ENCODE measurements at places on chromosomes 5 and 9.

GRCh38 chr5:73442231-73442811 is 6.3 kb downstream of the FOXD1 start:
- DNase-seq = no peak

DNA sequence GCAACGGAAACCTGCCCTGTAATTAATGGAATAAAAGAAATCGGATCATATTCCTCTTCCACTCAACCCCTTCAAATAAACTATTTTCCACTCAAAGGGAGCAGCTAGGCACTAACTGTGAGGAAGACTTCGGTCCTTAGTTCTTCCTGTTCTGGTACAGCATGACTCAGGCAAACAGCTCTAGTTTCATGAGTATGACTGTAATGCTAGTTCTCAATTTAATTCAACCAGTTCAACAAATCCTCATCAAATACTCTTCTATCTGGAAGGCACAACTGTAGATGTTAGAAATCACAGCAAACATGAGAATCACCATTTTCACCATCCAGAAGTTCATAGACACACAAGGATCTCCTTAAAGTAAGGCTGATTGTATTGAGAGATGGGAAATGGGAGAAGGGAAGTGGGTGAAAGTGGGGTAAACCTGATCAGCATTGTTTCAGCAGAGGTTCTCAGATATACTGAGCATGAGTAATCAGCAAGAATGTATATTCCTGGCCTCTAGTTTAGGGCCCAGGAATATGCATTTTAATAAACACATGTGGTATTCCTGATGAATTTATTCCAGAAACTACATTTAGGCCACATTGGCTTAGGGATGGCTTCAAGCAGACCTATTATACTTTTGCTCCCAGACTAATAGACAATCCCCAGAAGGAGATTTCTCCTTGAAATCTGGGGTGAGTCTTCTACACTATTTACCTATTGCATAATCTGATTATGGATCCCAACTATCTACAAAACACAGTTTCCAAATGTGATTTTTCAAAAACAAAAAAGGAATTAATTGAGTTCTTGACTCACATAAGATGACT is 141.1 kb upstream of the SLC12A2 start:
- DNase-seq = no peak

- no peak for DNase-seq
These were observed 361.4 kb upstream of the RFX3 start for GRCh38 chr9:3887221-3887653.

- no peak for DNase-seq
These were observed 60.5 kb downstream of the ANKH start for GRCh38 chr5:14810928-14811572.

- no peak for DNase-seq
These were observed 333.4 kb downstream of the ICE1 start for GRCh38 chr5:5755888-5756287.

DNA sequence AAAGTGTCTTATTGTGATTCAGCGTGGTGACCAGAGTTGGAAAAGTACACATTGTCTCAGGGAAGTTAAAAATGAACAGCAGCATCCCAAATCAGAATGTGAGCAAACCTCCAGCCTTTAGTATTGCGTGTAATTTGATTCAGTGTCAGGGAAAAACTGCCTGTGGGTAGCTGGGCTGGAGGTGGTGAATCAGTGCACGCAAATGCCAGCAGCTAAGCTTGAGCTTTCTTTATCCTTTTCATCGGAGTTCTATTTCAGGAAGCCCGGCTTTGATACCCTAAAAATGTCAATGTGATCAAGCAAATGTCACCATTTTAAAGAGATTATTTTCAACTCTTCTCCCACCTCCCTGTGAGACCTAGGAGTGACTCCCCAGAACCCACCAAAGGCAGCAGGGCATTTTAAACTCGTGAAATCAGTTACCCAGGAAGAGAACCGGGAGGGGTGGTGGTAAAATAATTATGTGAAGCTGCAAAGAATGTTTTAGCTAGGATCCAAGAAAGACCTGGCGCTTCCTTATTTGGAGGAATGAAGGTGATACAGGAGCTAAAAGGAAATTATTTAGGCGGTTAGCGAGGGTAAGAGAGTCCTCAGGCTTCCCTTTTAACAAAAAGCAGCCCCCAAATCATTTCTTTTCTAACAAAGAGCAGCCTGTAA is 25.7 kb upstream of the C5orf47 start:
- peak; percentile 27 for DNase-seq

GRCh38 chr5:10246761-10247160 is 2.9 kb downstream of the ATPSCKMT start:
- no peak for DNase-seq

DNA sequence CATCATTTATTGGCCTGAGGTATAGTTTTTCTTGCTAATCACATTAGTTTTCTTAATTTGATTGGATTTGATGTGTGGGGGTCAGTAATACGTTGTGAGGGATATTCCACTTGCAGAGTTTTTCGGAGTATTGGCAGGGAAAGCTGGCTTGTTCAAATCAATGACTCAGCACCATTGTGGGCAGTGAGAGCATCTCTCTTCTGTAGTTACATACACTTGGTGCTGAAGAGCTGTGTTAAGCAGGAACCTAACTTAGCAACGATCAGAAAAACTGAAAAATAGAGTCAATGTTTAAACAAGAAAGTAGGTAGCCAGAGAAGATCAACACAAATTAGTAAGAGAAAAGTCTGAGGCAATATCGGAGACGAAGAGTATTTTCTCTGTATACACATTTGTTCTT is 344.6 kb upstream of the EDIL3 start:
- no peak for DNase-seq

GRCh38 chr9:96009690-96010472 is 134.4 kb downstream of the ERCC6L2 start:
- DNase-seq = no peak

- DNase-seq = no peak
These were observed 50.6 kb downstream of the KCNT1 start for GRCh38 chr9:135752281-135753204.

DNA sequence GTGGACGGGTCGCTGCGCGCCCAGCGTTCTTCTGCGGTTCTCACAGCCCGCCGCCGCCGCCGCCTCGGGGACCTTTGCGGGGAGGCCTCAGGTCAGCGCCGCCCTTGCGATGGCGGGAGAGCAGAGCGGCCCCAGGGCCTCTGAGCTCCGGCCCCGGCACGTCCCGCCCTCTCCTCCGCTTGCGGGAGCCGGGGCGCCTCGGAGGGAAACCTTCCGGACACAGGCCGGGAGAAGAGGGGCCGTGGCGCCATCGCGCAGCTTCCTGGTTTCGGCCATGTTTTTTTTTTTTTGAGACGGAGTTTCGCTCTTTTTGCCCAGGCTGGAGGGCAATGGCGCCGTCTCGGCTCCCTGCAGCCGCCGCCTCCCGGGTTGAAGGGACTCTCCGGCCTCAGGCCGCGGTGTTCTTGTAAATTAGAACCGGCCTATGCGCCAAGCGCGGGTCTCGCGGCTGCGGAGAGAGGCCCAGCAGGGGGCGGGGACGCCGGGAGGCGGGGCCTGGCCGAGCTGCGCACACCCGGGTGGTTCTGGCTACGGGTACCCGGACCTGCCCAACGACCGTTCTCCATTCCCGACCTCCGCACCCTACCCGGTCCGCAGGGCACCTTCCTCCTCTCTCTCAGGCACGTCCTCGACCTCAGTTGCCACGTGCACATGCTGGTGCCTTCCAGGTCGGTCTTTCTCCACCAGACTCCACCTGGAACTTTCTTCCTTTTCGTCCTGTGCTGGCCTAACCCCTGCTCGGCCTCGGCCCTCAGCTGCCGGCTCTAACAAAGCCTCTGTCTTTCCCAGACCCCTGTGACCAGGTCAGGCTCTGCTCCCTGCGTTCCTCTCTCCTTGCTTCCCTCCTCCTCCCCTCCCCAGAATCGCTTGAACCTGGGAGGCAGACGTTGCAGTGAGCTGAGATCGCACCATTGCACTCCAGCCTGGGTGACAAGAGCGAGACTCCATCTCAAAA is 28.8 kb upstream of the MGAT1 start:
- peak; percentile 47 for DNase-seq

- no peak for DNase-seq
These were observed 28.8 kb downstream of the FOXD1 start for GRCh38 chr5:73419465-73420390.

DNA sequence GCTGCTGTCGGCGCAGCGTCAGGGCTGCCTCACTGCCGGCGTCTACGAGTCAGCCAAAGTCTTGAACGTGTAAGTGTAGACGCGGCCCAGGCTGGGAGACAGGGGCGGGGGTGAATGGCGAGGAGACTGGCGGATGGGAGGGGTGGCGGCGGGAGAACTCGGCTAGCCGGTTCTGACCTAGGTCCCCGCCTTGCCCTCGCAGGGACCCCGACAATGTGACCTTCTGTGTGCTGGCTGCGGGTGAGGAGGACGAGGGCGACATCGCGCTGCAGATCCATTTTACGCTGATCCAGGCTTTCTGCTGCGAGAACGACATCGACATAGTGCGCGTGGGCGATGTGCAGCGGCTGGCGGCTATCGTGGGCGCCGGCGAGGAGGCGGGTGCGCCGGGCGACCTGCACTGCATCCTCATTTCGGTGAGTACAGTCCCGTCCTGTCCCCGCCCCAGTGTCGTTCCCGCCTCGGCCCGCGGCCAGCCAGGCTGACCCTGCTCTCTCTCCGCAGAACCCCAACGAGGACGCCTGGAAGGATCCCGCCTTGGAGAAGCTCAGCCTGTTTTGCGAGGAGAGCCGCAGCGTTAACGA is 745 bp downstream of the GADD45G start:
- DNase-seq = no peak
